ENCODE measurements at places on chromosomes 5 and 9.

DNA sequence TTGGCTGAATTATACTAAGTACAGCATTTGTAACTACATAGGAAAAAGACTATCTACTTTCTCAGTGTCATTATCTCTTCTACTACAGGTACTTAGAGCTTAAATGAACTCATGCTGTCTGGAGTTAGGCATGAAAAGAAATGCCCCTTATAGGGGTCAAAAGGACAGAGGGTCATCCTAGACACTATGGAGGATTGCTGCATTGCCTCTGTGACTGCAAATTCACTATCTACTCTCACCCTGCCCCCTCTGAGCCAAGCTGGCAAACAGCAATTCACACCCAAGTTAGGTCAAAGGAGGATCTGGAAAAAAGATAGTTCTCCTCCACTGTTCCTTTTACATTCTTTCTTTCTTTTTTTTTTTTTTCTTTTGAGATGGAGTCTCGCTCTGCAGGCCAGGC, 36.7 kb downstream of the ANKRD31 start:
- no peak for DNase-seq

- DNase-seq: no peak
Observed at GRCh38 chr9:14479163-14479560, 165.2 kb upstream of the NFIB start.

- DNase-seq: no peak
Observed at GRCh38 chr9:15007698-15008097, 97.5 kb upstream of the FREM1 start.

DNA sequence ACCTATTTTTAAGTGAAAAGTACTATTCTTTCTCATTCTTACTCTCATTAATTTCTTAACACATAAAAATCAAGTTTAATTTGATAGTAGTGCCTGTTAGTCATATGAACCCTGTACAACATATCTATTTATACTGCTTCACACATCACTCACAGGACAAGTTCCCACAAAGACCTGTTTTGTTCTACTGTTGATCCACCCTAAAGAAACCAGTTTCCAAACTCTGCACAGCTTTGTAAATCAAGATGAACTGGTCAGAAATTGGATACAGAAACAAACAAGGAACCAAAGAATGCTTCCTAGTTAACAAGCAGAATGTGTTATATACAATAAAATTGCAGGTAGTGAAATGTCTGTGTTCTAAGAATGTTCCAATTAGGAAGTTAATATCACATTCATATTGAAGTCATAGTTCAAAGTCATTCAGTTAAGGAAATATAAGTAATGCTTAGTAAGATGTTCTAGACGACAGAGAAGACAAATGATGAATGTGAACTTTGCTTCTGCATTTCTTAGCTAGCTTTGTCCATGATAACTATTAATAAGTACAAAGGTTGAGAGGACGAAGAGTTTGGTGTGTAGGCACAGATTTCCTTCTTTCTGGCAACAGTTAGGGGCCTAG, 33.4 kb downstream of the C9orf85 start:
- DNase-seq: no peak

- DNase-seq: no peak
Observed at GRCh38 chr5:179862891-179863290, 4.3 kb upstream of the MRNIP start.

DNA sequence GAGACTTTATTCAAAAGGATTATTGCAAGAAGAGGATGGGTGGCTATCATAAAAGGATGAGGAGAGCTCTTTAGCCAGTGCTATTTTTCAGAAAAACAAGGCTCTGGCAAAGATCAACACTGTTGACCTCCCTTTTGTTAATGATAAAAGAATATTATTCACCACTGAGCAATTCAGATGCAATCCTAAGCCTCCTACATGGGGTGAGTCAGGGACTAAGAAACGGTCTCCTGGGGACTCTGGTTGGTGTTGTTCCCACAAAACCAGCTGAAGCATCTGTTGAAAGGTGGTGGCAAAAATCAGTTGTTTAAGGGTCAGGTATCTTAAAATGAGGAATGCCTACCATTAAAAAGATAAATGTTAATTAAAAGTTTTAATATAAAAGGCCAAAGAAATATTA, 7.7 kb upstream of the GCNT1 start:
- no peak for DNase-seq

GRCh38 chr5:81726297-81726696, 24.6 kb downstream of the SSBP2 start:
- DNase-seq: no peak

DNA sequence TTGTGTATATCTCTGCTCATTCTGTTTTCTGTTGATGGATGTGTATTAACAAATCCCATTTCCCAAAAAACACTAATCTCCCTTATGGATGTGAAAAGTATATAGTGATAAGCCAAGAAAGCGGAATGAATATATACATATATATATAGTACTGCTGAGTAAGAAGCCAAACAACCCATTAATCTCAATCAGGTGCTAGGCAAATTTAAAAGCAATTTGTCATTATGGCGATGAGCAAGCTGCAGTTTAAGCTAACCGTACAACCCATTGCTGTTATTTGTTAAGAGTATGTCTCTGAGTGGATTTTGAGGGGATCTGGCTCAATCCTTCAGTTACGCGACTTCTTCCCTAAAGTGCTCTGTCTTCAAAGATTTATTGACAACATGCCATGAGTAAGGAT, 640.4 kb upstream of the ARRDC3 start:
- no peak for DNase-seq

- DNase-seq: no peak
Observed at GRCh38 chr5:132708645-132709044, 28.7 kb downstream of the KIF3A start.

GRCh38 chr9:95773053-95773418, 102.5 kb upstream of the ERCC6L2 start:
- no peak for DNase-seq

DNA sequence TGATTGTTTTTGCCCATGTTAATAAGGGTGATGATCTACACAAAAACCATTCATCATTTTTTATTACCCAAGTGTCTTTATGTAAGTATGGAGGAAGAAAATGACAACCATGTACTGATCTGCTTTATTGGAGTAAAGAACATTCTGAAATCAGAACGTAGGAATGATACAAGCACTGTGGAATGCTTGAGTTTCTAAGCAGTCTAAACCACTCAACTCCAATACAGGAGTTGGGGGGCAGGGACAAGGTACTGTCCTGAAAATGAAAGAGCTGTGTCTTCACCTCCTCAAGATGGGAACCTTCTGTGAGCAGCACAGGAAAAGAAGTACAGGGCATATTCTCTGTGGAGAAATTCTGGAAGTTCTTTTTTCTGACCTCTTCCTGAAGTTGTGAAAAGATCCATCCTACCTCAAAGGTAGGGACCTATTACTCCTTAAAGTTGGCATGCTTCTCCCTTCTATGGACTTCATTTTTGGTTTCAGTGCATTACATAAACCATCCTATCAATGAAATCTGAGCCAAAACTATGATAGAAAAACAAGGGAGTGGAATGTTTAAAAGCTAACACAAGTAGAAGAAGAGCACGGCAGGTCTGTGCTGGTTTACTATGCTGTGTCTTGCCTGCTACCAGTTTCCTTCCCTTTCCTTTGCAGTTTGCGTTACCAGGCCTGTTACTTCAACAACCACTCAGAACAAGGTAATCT, 202.6 kb downstream of the SEMA5A start:
- no peak for DNase-seq

DNA sequence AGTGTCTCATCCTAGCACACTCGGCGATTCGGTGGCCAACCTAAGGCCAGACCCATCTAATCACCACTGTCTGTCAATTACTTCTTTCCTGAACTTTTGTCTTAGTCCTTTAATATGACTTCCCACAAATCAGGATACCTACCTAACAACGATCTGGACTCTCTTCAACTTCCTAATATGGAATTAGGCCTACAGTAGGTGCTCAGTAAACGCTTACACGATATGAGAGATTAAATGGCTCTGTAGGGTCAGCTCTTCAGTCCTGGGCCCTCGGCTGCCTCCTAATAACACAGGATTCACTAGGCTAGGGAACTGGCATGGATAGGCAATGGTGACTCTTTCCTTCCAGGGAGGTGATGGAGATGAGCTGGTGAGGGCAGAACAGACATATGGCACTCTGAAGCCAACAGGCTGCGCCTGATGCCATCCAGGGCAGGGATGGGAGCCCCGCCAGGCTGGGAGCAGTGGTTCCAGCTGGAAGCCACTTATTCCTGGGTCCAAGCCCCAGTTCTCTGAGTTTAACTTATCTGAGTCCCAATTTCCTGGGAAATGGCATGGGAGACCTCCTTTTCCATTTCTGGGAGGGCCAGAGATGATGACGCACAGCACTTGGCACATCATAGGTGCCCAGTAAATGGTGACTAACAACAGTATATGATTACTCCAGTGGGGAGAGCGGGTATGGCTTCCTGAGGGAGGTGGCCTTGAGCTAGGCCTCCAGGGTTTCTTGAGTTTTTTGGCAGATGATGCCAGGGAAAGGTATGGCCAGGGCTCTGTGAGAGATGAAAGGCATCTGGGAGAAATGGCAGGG, 7.3 kb downstream of the PDGFRB start:
- no peak for DNase-seq

DNA sequence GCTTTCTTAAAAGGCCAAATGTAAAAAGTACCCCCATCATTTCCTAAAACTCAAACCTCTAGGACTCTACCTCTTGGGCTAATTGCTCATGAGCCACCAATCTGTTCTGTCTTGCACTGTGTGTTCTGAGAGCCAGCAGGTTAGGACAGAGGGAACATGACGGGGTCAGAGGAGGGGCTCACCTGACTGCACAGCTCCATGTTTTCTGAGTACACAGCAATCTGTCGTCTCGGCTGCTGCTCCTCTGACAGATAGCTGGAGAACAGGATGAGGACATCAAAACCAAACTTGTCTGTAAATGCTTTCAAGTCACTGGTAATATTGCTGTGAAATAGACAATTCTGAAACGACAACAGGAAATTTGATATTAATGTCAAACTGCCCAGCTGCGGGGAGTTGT, 50.9 kb upstream of the PCA3 start:
- no peak for DNase-seq

- DNase-seq: no peak
Observed at GRCh38 chr5:17314907-17315471, 97.6 kb downstream of the BASP1 start.

DNA sequence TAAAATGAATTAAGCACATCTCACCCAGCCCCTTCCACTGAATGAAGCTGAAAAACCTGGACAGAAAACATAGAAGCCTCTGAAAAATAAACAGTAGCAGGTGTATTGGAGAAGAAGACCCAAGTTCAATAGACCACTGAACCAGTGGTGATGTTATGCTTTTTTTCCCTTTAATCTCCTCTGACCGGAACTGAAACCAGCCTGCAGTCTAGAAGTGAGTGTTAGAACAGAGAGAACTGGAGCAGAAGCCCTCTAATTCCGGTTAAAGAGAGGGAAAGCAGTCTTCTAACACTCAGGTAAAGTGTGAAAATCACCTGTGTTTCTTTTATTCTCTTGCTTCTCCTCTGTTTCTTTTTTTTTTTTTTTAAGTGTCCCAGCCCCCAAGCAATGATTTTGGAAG, 83.5 kb upstream of the CCL21 start:
- no peak for DNase-seq

- no peak for DNase-seq
Observed at GRCh38 chr5:3948838-3949237, 353.2 kb downstream of the IRX1 start.

GRCh38 chr9:13491138-13491492, 211.6 kb upstream of the MPDZ start:
- no peak for DNase-seq

- DNase-seq: no peak
Observed at GRCh38 chr5:33662722-33663427, 222.1 kb downstream of the TARS1 start.

GRCh38 chr9:68746525-68746924, 41.5 kb downstream of the PIP5K1B start:
- DNase-seq: no peak

- no peak for DNase-seq
Observed at GRCh38 chr5:20678386-20678785, 690.4 kb upstream of the CDH18 start.

- DNase-seq: no peak
Observed at GRCh38 chr5:135135530-135136226, 101.7 kb upstream of the PITX1 start.

DNA sequence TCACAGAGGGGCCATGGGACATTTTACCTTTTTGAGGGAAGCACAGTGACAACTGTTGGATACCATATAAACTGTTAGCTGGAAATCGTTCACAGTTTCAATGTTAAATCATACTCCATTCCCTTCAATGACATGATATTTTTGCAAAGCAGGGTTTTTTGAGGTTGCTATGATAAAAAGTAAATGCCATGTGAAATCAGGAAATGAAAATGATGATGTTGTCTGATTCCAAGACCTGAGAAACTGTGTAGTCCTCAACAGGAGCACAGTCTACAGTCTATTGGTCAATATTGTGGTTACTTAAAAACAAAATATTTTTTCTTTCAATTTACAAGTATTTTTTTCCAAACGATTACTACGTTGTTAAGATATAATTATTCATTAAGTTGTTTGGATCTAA, 24.0 kb upstream of the ADAM19 start:
- no peak for DNase-seq

DNA sequence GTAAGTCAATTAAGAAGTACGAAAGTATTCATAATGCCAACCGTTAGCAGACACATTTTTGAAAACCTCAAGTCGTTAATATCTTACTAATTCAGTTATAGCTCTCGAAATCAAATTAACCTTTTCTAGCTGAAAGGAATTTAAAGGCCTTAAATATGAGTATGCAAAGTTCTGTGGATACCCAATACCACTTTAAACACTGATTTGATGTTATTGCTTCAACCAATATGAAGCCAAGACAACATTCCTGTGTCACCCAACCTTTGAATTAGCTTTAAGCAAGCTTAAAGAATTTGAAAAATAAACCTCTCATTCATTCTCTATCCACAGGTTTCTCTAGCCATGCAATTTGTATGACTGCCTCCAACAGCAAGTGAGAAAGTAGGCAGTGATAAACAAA, 204.5 kb downstream of the MCTP1 start:
- no peak for DNase-seq

DNA sequence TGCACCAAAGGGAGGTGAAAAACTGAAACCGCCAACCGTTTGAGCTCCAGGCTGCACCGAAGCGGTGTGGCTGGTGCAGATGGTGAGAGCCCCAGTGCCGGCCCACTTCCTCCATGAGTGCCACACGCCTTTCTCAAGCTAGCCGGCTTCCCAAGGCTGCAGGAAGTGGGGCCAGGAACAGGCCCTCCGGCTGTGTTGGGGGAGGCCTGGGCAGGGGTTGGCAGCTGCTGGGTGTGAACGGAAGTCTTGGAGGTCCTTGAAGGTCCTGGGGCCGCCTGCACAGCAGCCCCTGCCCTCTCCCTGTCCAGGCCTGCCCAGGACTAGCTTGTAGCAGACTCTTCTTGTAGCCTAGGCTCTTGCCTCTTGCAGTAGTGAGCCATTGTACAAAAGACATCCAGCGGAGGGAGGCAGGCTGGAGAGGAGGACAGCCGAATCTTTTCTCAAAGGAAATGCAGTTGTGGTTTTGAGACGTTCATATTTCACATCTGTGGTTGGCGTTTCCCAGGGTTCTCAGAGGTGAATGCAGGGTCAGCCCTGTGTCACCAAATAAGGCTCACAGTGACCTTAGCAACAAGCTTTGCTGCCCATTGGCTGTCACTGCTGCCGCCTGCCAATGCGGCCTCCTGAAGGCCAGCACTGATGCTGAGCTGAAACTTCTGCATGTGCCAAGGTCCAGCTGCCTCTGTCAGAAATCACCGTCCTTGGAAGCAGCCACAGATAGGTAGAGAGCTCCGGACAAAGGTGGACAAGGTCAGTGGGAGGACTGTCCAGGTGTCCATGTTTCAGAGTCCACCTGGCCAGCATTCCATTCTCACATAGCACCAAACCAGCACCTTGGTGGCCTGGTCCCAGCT, 23.9 kb downstream of the IRF1 start:
- DNase-seq: no peak

Measured in stimulated activated CD4-positive, alpha-beta T cell treated with anti-CD3 and anti-CD28 coated beads, Interleukin-2, amount 100 ng/mL, for 48 hours (primary cell).